ENCODE measurements at places on chromosomes 12 and 14. TPM values are rescaled to one million over a fixed set of nuclear protein-coding genes. Genes with fewer than 3 reads are reported as not detected.

Gene NXPH4
- total RNA-seq: 0.94 TPM

Gene TOMM20L
- total RNA-seq: 0.74 TPM

Gene PLBD1
- 30.5 TPM for total RNA-seq

GRCh38 chr14:104735830-104736642 is 12.0 kb downstream of the ADSS1 start:
- DNase-seq: peak; percentile 88
- H3K4me1 ChIP-seq: peaks cover 15% of the 10 kb centered on the region
- H3K27ac ChIP-seq: peak overlapping the region; percentile 95
- no peak overlapping the region for H3K4me3 ChIP-seq

DNA sequence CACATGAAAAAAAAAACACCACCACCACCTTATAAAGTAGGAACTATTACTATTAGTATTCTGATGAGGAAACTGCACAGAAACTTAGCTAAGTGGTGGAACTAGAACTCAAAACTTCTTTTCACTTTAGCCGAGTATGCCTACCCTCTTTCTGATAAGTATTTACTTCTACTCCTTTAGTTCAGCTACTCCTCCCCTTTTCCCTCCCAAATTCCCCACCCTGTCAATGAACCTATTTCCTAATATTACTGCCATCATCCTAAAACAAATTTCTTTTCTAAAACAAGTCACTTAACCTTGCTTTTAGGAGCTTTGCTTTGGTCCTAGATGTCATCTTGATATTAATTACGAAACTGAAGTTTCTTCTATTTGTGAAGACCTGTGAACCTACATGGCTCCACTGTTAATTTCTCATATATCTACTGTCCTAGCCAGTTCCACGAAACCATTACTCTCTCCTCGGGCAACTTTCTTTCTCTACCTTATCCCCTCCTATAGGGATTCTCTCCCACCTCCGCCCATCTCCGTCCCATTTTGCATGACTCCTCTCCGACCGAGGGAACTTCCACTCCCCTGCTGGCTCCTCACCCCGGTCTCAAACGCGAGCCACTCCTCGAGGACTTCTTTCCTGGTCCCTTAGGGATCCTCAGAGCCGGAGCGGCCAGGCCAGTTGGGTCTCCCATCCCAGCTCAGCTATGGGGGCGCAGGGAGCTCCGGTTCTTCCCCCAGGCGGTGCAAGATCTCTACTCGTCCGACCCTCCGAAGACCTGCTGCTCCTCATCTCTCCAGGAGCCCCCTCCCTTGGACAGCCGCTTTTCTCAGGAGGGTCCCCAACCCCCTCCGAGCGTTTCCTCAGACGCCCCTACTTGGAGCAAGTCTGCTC is 1.1 kb downstream of the NUMB start:
- H3K4me1 ChIP-seq: peaks cover 44% of the 10 kb centered on the region
- no peaks in the 10 kb centered on the region for H3K27me3 ChIP-seq
- peak overlapping the region; percentile 89 for H3K4me3 ChIP-seq
- peak overlapping the region; percentile 96 for H3K27ac ChIP-seq
- peak; percentile 48 for DNase-seq

DNA sequence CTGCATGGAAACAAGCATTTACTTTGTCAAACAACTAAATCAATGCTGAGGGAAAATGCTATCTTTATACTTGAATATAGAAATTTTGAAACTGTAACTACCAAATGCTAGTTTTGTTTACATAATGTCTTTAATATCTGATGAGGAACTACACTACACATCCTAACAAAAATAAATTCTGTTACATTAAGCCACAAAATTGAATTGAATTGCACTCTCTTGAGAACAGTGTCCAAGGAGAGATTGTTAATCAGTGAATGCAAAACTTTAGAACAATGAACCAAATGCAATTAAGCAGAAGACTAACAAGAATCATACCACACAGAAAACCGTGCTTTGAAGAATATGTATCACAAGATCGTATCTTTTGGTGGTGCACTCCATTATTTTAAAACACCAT is 141.6 kb downstream of the CNTN1 start:
- H3K4me1 ChIP-seq: no peaks in the 10 kb centered on the region
- H3K27me3 ChIP-seq: no peaks in the 10 kb centered on the region
- no peaks in the 10 kb centered on the region for H3K36me3 ChIP-seq
- H3K27ac ChIP-seq: no peak overlapping the region

- peak; percentile 39 for DNase-seq
- H3K27ac ChIP-seq: no peak overlapping the region
- H3K4me1 ChIP-seq: no peaks in the 10 kb centered on the region
- no peak overlapping the region for H3K4me3 ChIP-seq
- no peaks in the 10 kb centered on the region for H3K36me3 ChIP-seq
Observed at GRCh38 chr12:96132819-96133218, 61.4 kb upstream of the ELK3 start.

DNA sequence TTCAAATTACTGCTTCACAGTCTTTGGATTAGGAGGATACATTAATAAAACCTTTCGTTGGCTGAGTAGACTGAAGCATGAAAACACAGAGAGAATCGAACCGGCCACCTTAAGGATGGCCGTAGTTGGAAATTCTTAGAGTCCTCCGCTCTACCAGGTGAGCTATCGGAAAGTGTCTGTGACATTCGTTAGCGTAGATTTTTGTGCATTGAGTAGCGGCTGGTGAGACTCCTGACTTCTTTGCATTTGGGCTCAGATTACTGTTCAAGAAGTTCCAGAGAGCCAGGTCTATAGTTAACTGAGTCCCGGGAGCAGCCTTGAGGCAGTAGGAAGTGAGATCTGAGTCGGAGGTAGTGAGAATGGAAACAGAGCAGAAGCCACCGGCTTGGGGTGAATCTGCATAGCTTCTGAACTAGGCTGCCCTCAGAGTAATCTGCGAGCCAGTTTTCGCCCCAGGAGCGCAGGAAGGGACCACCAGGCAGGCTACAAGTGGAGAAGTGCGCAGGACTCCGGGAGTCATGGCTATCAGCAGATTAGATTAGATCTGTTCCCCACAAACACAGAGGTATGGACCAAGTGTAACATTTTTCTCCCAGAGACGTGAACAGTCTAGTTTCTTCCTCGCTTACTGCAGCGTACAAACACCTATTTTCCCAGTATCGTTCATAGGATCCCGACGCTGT is 11.0 kb downstream of the OR6S1 start:
- no peak overlapping the region for H3K4me3 ChIP-seq
- H3K27me3 ChIP-seq: no peaks in the 10 kb centered on the region
- DNase-seq: peak; percentile 39
- no peaks in the 10 kb centered on the region for H3K36me3 ChIP-seq

- H3K27me3 ChIP-seq: no peaks in the 10 kb centered on the region
- peaks cover 32% of the 10 kb centered on the region for H3K4me1 ChIP-seq
- H3K36me3 ChIP-seq: no peaks in the 10 kb centered on the region
- peak overlapping the region; percentile 67 for H3K4me3 ChIP-seq
Observed at GRCh38 chr12:12725956-12726554, 8.9 kb downstream of the CDKN1B start.

DNA sequence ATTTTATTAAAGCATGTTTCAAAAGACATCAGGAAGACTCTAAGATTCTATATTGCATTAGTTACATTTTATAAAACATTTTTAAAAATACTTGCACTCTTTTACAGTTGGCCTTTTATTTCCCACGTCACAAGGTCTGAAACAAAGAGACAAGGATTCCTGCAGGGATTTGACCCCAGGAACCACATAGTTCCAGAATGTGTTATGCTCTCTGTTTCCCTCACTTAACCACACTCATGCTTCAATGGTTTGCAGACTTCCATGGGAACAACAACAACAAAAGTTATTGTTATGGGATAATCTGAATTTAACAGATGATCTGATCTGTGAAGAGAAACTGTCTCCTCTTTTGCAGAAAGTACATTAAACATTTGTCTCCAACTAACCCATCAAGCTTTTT is 104.3 kb upstream of the PPFIA2 start:
- no peaks in the 10 kb centered on the region for H3K27me3 ChIP-seq
- no peak for DNase-seq
- no peak overlapping the region for H3K4me3 ChIP-seq

Measured in lung (tissue), 17 donors.